Smooth muscle cell of the coronary artery (primary cell): ENCODE measurements at places on chromosomes 11 and 22. TPM values are rescaled to one million over a fixed set of nuclear protein-coding genes. Genes with fewer than 3 reads are reported as not detected.

The C11orf87 gene
- under 0.01 TPM in 1 of 2 replicates, not detected in the other for total RNA-seq

The FREY1 gene
- total RNA-seq = 0.75 and 1.8 TPM in 2 replicates

The ANKK1 gene
- under 0.01 and 0.12 TPM in 2 replicates for total RNA-seq

The PGA4 gene
- 0.59 TPM in 1 of 2 replicates, not detected in the other for total RNA-seq

The EIF3M gene
- 257 and 351 TPM in 2 replicates for total RNA-seq

The OR4B1 gene
- not detected in 2 replicates for total RNA-seq

The OR8D4 gene
- total RNA-seq = not detected in 2 replicates

The MN1 gene
- total RNA-seq = 0.47 and 6.0 TPM in 2 replicates

The CCDC116 gene
- total RNA-seq = 0.08 and 0.23 TPM in 2 replicates

The IGLL1 gene
- not detected in 2 replicates for total RNA-seq

The YPEL1 gene
- total RNA-seq = 0.98 and 1.1 TPM in 2 replicates

The RAB3IL1 gene
- 3.5 and 19.3 TPM in 2 replicates for total RNA-seq

The C11orf16 gene
- not detected in 2 replicates for total RNA-seq

The DDI1 gene
- total RNA-seq = not detected in 2 replicates

The PARVG gene
- not detected in 2 replicates for total RNA-seq

The OR6T1 gene
- total RNA-seq = not detected in 2 replicates

The SGSM1 gene
- under 0.01 TPM in 1 of 2 replicates, not detected in the other for total RNA-seq

The ANO5 gene
- under 0.01 and 0.30 TPM in 2 replicates for total RNA-seq

The TPST2 gene
- total RNA-seq = 30.1 and 70.8 TPM in 2 replicates

The HORMAD2 gene
- total RNA-seq = not detected in 2 replicates

The BTBD18 gene
- total RNA-seq = not detected in 2 replicates

The PDGFB gene
- 0.70 and 13.7 TPM in 2 replicates for total RNA-seq

The RRP8 gene
- total RNA-seq = 6.1 and 12.2 TPM in 2 replicates

The TMEM121B gene
- 0.08 TPM in 1 of 2 replicates, not detected in the other for total RNA-seq

The CHST1 gene
- total RNA-seq = 0.15 and 1.3 TPM in 2 replicates

The CALCA gene
- total RNA-seq = not detected in 2 replicates

The CRYBB3 gene
- not detected in 2 replicates for total RNA-seq

The VWCE gene
- 0.38 and 3.3 TPM in 2 replicates for total RNA-seq

The OR52A1 gene
- not detected in 2 replicates for total RNA-seq

The C22orf15 gene
- 0.38 and 1.8 TPM in 2 replicates for total RNA-seq

The PANX3 gene
- total RNA-seq = not detected in 2 replicates

The GALR3 gene
- not detected in 2 replicates for total RNA-seq

The CRYBA4 gene
- not detected in 2 replicates for total RNA-seq

The PAMR1 gene
- 30.7 and 1,061 TPM in 2 replicates for total RNA-seq

The PEX26 gene
- total RNA-seq = 9.2 and 11.8 TPM in 2 replicates

The PANX2 gene
- total RNA-seq = 0.35 and 0.98 TPM in 2 replicates

The EIF3L gene
- 340 and 461 TPM in 2 replicates for total RNA-seq

The P2RX6 gene
- total RNA-seq = 0.47 and 0.68 TPM in 2 replicates

The PHRF1 gene
- total RNA-seq = 16.6 and 19.2 TPM in 2 replicates

The RCN1 gene
- total RNA-seq = 240 and 290 TPM in 2 replicates

The PKDREJ gene
- under 0.01 TPM in 1 of 2 replicates, not detected in the other for total RNA-seq

The MUC6 gene
- total RNA-seq = not detected in 2 replicates
